Muscle of leg (tissue), 16 donors: ENCODE measurements at places on chromosomes 12 and 14. TPM values are rescaled to one million over a fixed set of nuclear protein-coding genes. Genes with fewer than 3 reads are reported as not detected.

TMEM63C gene
- 0.71 TPM for total RNA-seq

FAIM2 gene
- total RNA-seq, result 3.6 TPM

SLCO1A2 gene
- total RNA-seq, result not detected

SERPINA12 gene
- not detected for total RNA-seq

ACOT4 gene
- total RNA-seq, result 0.31 TPM

COQ10A gene
- 18.9 TPM for total RNA-seq

SVOP gene
- total RNA-seq, result 0.27 TPM

CLEC6A gene
- total RNA-seq, result not detected

CCDC196 gene
- total RNA-seq, result not detected

LRTM2 gene
- total RNA-seq, result 0.58 TPM

TNFAIP2 gene
- 46.3 TPM for total RNA-seq

MEG3 gene
- 2,358 TPM for total RNA-seq

JDP2 gene
- 45.0 TPM for total RNA-seq

AHNAK2 gene
- 21.6 TPM for total RNA-seq

PMCH gene
- total RNA-seq, result not detected

HOXC10 gene
- 7.6 TPM for total RNA-seq

NGB gene
- total RNA-seq, result not detected

MGP gene
- total RNA-seq, result 500 TPM

PZP gene
- 0.40 TPM for total RNA-seq

ALG10 gene
- 5.1 TPM for total RNA-seq

SPIC gene
- not detected for total RNA-seq

BMAL2 gene
- total RNA-seq, result 2.1 TPM

STYK1 gene
- not detected for total RNA-seq

OTX2 gene
- 0.04 TPM for total RNA-seq

NELL2 gene
- 1.5 TPM for total RNA-seq

SOX5 gene
- 7.3 TPM for total RNA-seq

CCT2 gene
- total RNA-seq, result 191 TPM

SLC25A29 gene
- 21.4 TPM for total RNA-seq

NACA gene
- total RNA-seq, result 1,652 TPM

AMDHD1 gene
- total RNA-seq, result 0.27 TPM

AICDA gene
- total RNA-seq, result 0.40 TPM

OR4E2 gene
- total RNA-seq, result not detected

GPR33 gene
- total RNA-seq, result not detected

NEUROD4 gene
- under 0.01 TPM for total RNA-seq

LYZ gene
- total RNA-seq, result 11.3 TPM
